Stimulated activated CD4-positive, alpha-beta T cell treated with anti-CD3 and anti-CD28 coated beads, Interleukin-4, amount 100 ng/mL, for 24 hours (primary cell): ENCODE measurements at places on chromosomes 16 and 17.

DNA sequence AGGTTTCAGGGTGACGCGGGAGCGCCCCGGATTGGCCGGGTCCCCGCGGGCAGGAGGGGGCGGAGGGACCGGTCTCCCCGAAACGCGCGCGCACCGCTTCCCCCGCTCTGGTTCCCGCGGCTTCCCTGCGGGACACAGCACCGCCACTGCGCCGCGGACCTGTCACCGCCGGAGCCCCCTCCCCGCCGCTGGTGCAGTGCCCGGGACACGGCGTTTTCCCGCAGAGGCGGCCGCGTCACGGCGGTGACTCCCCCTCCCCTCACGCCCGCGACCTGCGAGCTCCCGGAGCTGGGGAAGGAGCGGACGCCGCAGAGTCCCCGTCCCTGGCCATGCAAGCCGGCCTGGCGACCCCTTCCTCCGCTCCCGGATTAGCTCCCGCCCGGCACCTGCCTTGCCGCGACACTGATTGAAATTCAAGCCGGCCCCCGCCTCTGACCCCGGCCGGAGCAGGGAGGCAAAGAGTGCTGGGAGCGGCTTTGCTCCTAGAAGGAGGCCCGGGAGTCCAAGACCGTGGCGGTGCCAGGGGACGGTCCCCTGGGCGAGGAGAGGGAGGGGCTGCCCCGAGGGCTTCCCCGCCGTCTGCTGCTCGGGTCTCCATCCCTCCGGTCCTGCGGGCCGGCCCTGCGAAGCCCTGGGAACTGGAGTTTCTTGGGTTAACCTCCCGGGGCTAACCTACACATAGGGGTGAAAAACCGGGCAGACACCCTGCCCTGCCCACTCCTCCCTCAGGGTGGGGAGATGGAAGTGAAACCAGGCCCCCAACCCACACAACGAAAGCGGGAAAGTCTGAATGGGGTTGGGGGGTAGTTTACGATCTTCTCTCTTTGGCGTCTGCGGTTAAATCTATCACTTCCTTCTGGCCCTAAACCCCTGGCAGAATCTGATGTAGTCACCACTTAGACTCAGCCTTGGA lies 1.0 kb downstream of the RHBDL3 start:
- peak; percentile 25 for DNase-seq

GRCh38 chr16:9322769-9323168 lies 231.3 kb downstream of the HAPSTR1 start:
- no peak for DNase-seq

DNA sequence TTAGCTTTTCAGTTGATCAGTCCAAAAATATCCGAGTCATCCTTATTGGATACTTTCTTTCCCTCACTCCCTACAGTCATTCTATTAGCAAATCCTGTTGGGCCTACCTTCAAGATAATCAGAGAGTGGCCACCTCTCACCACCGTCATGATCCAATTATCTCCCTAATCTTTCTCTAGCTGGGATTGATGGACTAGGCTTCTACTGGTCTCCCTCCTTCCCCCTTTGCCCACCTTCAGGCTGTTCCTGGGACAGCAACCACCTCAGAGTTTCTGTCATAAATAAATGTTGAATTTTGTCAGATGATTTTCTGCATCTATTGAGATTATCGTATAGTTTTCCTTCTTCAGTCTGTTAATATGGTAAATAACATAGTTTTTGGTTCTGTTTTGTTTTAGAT lies 16.2 kb upstream of the RHBDL3 start:
- DNase-seq, result no peak

GRCh38 chr16:84813141-84813934 lies 6.4 kb upstream of the CRISPLD2 start:
- DNase-seq, result no peak

DNA sequence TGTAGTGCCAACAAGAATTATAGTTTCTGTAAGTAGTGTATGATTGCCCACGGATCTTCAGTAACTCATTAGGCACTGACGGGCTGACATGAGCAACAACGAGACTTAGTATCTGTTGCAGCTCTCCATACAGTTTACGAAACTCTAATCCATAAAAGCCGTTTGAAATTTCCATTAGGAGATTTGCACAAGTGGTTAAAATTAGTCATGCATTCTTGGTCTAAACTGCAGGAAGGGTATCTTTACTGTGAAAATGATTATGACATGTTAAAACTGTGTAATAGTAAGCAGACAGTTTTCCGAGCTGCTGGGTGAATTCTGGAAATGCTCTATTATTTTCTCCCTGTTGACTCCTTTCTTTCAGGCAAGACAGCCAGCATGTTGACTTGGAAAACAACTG lies 605.0 kb downstream of the WWOX start:
- DNase-seq, result no peak

GRCh38 chr16:10196999-10197398 lies 14.8 kb upstream of the GRIN2A start:
- no peak for DNase-seq

DNA sequence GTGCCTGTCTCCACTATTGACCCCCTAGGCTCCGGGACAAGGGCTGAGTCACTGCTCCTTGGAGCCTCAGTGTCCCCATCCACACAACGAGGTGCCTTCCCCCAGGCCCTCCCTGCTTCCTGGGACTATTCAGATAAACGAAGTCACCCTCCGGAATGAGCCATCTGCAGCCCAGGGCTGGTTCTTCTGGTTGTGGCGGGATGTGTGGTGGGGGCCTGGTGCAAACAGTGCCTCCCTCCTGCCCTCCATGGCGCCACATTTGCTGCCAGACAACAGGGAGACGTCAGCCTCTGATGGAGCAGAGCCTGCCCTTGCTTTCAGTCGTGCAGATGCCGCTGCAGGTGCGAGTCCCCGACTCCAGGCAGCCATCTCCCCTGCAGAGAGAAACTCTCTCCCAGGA lies 5.1 kb upstream of the KRT16 start:
- DNase-seq, result no peak

GRCh38 chr16:1220841-1221627 lies 4.0 kb downstream of the TPSG1 start:
- no peak for DNase-seq

DNA sequence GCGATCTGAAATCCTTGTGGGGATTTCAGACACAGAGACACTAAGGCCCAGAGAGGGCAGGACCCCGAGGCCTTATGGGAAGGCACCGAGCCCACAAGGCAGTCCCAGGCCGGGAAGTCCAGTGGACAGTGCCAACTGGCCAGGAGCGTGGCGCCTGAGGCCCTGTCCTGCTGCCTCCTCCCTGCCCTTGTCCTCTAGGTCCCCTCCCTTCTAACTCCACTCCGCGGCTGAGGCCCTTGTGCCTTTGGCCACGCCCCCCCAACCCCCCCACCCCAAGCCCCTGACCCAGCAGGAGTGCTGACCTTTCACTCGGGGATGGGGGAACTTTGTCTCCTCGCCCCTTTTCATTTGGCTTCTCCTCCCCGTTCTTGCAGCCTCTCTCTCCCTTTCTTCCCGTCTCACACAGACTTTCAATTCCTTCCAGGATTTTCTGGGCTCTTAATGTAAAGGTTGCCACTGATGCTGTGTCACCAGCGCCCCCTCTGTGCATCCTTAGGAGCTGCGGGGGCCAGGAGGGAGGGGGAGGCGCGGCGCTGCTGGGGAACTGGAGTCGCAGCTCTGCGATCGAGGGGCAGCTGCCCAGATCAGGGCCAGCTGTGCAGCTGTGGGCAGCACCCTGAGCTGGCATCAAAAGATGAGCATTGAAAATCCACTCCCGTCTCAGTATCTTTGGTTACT lies 29.1 kb downstream of the CRHR1 start:
- DNase-seq, result no peak

GRCh38 chr16:25256695-25257469 lies 763 bp downstream of the ZKSCAN2 start:
- peak; percentile 10 for DNase-seq

GRCh38 chr17:51857052-51857597 lies 301.4 kb downstream of the CA10 start:
- no peak for DNase-seq

DNA sequence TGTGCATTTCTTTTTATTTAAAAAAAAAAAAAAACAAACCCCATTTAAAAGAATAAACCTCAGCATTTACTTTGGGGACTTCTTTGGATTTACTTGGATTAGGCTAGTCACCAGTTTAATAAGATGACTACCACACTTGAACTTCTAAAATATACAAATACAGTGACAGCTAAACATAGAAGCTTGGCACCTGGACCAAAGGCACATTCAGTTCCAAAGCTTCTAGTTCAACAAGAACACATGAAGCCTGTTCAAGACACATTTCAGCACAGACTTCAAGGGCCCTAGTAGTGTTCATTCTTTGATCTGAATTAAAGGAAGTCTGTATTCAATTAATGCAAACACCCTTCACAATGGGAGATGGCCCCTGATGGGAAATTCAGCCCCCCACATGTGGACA lies 11.6 kb upstream of the ROGDI start:
- DNase-seq, result no peak

GRCh38 chr16:84647828-84648594 lies at the start of gene KLHL36:
KLHL36 (plus strand) TSS chr16:84648511; CDS start chr16:84650868, 2,357 bp downstream.
- peak; percentile 67 for DNase-seq

GRCh38 chr16:10992112-10992511 lies 47.7 kb downstream of the CLEC16A start:
- no peak for DNase-seq

DNA sequence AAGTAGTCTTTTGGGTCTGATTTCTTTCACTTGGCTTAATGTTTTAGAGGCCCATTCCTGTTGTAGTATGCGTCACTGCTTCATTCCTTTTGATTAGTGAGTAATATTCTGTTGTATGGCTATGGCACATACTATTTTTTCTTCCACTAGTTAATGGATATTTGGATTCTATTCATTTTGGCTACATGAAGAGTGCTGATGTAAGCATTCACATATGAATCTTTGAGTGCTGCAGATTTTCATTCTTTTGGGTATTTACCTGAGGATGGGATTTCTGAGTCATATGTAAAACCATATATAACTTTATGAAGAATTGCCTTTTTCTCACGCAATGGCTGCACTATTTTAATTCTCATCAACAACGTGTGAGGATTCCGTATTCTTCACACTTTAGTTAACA lies 113.6 kb downstream of the AHSP start:
- DNase-seq, result no peak

DNA sequence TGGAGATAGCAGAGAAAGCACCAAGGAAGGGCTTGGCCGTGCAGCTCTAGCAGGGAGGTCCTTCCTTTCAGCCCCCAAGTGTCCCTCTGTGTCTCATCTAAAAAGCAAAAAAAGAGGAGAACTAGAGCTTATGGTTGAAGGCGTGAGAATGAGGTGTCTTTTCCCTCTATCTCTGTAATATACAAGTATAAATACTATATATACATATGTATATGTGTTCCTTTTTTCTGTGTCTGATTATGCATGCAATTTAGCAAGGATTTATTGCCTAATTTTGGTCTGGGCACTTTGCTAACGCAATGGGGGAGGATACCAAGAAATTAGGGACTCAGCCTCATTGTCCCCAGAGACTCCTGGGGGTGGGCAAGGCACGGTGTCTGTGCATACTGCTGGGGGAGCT lies 90.2 kb upstream of the CCL2 start:
- no peak for DNase-seq

GRCh38 chr16:20906341-20907255 lies 6.0 kb downstream of the LYRM1 start:
- DNase-seq, result no peak

DNA sequence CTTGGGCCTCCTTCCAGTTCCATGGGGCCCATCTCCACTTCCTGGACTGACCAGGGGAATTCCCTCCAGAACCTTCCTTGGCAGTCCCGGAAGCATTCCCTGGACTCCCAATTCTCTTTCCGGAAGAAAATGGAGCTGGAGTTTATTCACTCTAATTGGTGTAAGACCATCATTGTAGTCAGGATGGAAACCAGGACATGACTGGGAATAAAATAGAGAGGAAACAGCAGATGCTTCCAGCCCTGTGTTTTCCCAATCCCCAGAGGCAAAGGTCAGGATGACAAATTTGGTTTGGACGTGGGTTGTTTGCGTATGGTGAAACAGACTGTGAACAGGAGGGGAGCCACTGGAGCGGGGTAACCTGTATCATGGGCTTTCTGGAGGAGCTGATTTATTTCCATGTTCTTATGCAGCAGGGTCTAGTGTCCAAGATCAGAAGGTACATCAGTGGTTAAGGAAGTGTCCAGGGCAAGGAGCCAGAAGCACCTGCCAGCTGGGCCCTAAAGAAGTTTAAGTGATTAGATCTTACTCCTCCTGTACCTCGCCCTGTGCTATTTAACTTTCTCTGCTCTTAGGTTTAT lies 8.5 kb upstream of the LONP2 start:
- no peak for DNase-seq

GRCh38 chr17:77466140-77466539 lies 325.4 kb downstream of the SEC14L1 start:
- DNase-seq, result no peak

DNA sequence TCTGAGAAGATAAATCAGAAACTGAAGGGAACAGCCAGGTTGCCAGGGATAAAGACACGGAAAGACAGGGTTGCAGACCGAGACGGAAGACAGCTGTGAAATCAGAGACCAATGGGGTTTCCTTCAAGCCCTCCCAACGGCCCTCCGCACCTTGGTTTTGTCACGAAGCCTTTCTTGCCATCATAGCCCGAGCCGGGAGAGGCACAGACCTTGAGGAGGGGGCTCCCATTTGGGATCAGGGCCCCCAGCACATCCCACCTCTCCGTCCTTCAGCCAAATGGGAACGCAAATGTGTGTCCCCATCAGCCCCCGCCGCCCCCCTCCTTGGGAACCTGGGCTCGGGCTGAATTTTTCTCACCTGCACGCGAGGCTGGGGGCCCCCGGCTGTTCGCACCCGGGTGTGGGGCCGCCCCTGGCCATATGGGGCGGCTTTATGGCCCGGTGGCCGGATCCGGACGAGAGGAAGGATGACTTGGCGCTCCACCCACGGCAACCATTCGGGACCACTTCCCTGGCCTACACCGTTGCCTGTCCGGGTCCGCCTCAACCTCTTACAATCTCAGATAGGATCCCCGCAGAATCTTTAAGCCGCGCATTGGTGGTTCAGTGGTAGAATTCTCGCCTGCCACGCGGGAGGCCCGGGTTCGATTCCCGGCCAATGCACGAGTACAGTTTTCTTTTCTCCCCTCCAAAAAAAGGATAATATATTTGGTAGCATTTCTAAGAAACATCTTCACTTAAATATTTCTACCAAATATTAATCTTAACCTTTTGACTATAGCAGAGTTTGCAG lies 1.4 kb upstream of the HES7 start:
- peak; percentile 91 for DNase-seq

DNA sequence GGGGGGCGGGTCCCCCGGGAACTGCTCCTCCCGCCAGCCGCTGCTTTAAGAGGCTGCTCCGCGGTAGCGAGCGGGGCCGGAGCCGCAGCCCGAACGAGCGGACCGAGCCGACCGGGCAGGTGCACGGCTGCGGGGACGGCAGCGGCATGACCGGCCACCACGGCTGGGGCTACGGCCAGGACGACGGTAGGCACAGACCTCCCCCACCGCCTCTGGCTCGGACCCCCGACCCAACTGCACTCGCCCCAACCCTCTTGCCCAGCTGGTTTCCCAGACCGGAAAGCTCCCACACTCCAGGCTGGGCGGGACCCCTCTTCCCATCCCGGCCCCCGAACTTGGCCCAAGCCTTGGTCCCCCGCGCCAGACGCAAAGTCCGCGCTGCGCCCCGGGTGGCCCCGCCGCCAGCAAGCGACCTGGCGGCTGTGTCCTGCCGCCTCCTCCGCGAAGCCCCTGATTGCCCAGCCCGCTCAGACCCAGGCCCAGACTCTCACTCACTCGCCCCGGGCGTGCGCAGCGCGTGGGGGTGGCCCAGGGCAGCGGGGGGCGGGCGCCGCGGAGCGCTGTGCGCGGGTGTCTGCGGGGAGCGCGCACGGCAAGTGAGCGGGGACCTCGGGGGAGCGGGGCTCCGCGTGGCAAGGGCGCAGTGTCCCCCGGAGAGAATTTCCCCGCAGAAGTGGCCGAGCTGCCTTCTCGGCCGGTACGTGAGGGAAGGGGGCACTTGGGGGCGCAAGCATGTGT lies at the start of gene CA7:
Gene CA7, plus strand, starts transcription at position 73 of the 738 bp plus-strand sequence. Its CDS starts 74 bp downstream, at position 147.
- no peak for DNase-seq
